ENCODE measurements at places on chromosomes 2 and 18.

DNA sequence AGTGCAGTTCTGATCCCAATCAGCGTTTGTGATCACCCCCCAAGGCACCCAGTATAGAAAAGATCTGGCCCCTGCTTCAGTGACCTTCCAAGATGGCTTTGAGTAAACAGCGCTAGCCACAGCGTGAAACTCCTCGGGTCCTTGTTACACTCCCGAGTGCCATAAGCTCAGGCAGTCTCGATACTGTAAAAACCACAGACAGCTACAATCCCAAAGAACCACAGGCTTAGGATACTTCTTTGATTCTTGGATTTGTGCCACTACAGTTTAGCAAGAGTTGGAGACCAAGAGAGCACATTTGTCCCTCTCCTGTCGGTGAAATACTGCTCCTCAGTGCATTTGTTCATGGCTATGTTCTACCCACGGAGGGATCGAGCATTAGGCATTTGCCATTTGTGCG is 352.5 kb upstream of the ZNF521 start:
- DNase-seq: no peak

- DNase-seq: peak; percentile 67
Observed at GRCh38 chr18:57813245-57813644, 10.1 kb upstream of the ATP8B1 start.

- DNase-seq: peak; percentile 56
Observed at GRCh38 chr18:73688851-73689711, 458.6 kb downstream of the FBXO15 start.

GRCh38 chr2:178324077-178324476 is 126.9 kb downstream of the PRKRA start:
- no peak for DNase-seq

GRCh38 chr2:205103699-205104098 is 558.4 kb downstream of the PARD3B start:
- no peak for DNase-seq

DNA sequence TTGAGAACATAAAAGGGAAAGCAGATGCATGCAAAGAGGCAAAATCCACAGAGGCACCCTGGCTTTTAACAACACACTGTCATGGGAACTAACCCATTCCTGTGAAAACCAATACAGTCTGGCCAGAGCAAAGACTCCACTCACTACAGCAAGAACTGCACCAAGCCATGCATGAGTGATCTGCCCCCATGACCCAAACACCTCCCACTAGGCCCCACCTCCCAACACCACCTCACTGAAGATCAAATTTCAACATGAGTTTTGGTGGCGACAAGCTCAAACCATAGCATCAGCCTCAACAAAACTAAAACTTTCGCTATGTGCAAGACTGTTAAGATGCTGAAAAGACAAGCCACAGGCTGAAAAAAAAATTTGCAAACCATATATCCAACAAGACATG is 162.8 kb downstream of the SMAD2 start:
- DNase-seq: no peak

DNA sequence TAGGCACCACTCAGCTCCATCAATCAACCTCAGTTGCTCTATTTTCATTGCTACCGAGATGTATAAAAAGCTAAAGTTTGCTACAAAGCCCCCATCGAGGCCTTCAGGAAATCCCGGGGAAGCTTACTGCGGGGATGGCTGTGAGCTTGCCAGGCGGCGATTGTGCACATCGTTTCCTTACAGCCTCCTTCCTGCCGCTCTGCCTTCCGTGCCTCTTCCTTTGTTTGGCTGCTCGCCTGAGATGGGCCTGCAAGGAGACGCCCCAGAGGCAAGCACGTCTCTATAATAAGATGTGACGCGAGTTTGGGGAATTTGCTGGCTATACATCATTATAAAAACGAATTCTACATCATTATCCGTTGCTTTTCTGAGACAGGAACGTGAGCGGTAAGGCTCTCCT is 41.6 kb downstream of the DHRS9 start:
- DNase-seq: no peak

DNA sequence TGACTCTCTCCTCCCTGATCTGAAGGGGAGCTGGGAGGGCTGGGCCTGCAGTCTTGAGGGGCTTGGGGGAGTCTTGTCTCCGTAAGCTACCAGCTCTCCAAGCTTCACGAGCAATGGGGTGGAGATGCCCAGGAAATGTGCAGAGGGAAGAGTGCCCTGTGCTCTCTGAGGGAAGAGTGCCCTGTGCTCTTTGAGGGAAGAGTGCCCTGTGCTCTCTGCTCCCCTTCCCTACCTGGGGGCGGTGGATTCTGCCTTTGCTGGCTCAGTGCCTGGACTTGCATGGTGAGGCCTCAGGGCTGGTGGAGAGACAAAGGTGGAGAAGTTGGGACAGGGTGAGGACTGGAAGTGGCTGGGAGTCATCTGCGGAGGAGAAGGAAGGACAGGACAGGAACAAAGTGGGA is 72.7 kb downstream of the TWIST2 start:
- DNase-seq: no peak

DNA sequence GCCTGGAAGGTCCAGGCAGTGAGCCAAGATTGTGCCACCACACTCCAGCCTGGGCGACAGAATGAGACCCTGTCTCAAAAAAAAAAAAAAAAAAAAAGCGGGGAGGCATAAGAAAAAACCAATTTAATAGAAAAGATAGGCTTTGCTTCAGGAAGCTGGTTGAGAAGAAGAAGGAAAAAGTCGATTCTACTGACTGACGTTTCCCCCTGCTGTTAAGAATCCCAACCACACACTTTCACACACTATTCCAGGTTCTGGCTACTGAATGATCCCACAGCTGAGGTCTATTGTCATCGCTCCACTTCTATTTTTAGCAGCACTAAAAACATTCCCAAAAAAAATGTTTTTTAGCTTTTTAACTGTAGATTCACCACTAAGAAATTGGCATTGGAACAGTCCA is 6.7 kb upstream of the CHCHD5 start:
- DNase-seq: no peak

GRCh38 chr2:21118302-21118920 is 5.4 kb upstream of the TDRD15 start:
- DNase-seq: no peak

DNA sequence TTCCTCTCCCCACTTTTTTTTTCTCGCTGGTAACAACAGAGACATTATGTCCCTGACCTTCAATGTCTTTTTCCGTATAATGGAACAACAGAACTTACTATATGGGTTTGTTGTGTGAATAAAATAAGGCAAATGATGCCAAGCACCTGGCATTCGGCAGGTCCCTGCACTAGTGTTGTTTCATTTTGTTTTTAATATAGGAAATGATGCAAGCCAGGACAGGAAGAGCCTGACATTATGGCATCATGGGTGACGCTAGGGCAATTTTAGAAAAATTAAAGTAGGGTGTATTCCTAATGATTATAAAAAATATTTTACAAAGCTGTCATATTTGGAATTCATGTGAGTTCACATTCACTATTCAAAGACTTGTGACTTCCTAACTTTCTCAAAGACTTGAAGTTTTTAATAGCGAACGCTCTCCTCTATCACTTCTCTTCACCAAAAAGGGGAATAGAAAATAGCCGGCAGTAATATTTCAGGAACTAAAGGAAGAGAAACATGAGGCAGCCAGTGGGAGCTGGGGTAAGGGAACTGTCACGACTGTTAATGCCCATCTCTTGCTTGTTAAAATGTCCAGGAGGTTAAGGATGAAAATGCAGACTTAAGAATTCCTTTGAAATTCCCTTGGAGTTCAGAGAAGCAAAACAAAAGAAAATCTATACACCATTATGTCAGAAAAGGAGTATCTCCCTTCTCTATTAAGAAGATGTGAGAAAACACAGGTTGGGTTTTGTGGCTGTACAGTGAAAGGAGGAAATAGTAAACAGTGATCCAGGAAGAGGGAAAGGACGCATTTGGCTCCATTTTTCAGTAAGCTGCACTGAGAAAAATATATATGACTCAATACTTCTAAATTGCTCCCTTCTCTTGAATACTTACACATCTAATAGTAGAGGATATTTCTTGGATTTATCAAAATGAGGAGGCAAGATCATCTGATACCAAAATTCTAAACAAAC is 60.2 kb downstream of the DPP4 start:
- no peak for DNase-seq

Data from AG09319 (cell line).